ENCODE measurements at places on chromosomes 11 and 22. TPM values are rescaled to one million over a fixed set of nuclear protein-coding genes. Genes with fewer than 3 reads are reported as not detected.

Gene DNAJB7
- not detected for total RNA-seq

DNA sequence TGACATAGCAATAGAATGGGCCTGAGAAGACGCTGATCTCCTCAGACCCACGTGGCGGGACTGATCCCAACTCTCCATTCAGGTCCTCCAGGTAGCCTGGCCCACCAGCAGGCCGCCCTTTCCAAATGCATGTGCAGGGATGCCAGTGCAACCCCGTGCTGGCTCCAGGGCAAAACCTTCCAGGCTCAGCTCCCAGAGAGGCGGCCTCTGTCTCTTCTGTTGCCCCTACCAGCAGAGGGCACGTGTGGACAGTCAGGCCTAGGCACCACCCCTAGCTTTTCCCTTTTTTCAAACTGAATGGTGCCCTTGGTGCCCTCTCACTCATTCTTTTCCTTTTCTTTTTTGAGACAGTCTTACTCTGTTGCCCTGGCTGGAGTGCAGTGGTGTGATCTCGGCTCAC is 121.7 kb downstream of the OSBP2 start:
- DNase-seq: no peak

Gene TRIM6
- 4.6 TPM for total RNA-seq

Gene OR8J1
- not detected for total RNA-seq

- DNase-seq: no peak
Measured at GRCh38 chr11:16372355-16372754, 16.0 kb upstream of the SOX6 start.

DNA sequence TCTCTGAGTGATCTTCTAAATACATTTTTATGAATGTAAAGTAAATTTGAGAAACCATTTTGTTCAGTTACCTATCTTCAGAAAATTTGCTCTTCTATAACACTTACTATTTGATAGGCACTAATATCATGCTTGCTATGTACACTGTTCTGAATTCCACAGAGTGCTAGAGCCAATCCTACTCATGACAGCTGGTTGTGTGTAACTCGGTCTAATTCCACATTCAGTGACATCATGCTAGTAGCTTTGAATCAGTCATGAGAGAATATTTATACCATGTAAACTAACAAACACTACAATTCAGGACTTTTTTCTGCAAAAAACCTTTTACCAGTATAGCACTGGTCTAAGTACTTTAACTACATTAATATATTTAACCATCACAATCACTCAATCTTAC is 902.9 kb downstream of the DLG2 start:
- DNase-seq: no peak

DNA sequence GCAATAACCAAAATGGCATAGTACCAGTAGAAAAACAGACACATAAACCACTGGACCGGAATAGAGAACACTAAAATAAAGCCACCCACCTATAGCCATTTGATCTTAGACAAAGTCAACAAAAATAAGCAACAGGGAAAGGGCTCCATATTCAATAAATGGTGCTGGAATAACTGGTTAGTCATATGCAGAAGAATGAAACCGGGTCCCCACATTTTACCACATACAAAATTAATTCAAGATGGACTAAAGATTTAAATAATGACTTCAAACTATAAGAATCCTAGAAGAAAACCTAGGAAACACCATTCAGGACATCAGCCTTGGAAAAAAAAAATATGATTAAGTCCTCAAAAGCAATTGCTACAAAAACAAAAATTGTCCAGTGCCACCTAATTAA is 30.1 kb upstream of the NOX4 start:
- no peak for DNase-seq

DNA sequence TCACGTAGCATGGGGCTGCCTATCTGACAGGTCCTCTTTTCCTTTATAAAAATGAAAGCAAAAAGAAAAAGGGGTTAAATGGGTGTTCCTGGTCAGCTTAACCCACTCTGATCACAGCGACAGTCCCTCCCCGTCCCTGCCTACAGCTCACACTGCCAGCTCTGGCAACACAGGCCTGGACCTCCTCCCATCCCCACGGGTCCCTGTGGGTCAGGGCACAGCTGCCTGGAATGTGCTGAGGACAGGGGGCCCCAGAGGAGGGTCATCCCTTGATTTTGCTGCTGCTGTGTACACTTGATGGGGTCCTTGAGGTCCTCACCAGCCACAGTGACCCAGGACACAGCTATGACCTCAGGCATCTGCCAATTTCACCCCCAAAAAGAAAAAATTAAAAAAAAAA is 29.6 kb upstream of the CYP2D6 start:
- DNase-seq: no peak

Data from adrenal gland (tissue), 19 donors.